Stimulated activated CD4-positive, alpha-beta T cell treated with anti-CD3 and anti-CD28 coated beads, Interleukin-2, amount 100 ng/mL, for 48 hours (primary cell): ENCODE measurements at places on chromosomes 7 and 10.

DNA sequence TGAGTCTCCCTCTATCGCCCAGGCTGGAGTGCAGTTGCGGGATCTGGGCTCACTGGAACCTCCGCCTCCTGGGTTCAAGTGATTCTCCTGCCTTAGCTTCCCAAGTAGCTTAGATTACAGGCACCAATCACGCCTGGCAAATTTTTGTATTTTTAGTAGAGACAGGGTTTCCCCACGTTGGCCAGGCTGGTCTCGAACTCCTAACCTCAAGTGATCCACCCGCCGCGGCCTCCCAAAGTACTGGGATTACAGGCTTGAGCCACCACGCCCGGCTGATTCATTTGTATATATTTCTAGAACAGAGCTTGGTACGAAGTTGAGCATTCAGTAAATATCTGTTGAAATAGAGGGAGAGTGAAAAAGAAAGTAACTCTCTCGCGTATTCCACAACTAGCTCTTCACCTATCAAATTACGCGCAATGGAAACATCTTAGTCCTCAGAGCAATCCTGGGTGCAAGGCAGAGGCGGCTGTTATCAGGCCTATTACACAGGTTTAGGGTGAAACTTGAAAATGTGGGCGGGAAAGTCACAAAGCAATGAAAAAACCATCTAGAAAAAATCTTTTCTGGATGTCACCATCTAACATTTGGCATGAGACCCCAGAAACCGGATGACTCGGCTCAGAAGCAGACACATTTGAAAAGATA, 707 bp upstream of the GHITM start:
- peak; percentile 56 for DNase-seq

GRCh38 chr10:10788761-10789160, 228.9 kb upstream of the CELF2 start:
- DNase-seq, result no peak

DNA sequence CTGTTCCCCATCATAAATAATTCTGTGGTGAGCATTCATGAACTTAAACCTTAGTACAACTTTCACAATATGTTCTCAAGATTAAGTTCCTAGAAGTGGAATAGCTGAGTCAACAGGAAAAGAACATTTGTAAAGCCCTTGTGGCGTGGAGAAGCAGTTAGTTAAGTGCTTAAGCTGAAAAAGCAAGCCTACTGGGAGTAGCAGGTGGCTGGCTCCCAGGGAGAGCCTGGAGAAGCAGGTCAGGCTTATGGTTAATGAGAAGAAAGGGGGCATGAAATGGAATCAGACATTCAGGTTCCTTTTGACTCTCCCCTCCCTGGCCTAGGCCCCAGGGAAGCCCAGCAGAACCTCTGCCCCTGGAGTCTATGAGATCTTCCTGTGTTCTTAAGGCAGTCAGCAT, 35.3 kb downstream of the VSTM4 start:
- DNase-seq, result no peak

GRCh38 chr10:60934215-60935175, 9.5 kb downstream of the RHOBTB1 start:
- DNase-seq, result no peak

DNA sequence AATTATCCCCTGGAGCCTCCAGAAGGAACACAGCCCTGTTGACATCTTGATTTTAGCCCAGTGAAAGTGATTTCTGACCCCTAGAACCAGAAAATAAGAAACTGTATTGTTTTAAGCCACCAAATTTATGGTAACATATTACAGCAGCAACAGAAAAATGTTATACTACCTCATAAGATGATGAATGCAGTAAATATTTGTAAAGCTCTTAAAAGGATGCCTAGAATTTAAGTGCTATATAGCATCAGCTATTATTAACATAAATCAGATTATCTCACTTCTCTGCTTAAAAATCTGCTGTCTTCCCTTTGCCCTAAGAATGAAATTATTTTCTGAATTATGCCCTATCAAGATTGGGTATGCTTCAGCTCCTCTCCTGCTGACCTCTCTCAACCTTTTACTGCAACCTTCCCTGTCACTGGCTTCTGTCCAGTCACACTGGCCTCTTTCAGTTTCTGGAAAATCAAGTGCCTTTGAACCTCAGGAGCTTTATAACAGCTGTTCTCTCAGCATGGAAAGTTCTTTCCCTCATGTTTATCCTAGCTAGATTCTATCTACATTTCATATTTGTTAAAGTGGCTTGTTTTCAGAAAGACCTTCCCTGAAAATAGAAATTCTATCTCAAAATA, 78.9 kb downstream of the GPR37 start:
- no peak for DNase-seq

- no peak for DNase-seq
Measured at GRCh38 chr7:39291628-39292410, 274.4 kb upstream of the YAE1 start.

DNA sequence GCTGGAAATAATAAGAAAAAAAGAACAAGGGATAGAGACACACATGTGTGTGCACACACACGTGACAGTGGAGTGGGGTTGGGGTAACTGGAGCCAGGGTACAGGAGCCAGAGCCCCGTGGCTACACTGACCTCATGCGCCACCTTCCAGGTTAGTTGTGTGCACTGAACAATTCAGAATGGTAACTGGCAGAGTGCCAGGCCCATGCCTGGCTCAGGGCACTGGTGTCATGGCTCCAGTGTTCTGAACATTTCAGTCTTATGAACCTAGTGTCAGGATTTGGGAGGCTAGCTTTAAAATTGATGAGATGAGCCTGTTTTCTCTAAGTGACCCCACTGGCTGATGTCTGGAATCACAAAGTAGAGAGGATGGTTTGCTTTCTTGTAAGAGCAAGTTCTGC, 269.6 kb downstream of the SORCS3 start:
- no peak for DNase-seq

GRCh38 chr10:49135575-49136313, 1.9 kb upstream of the FAM170B start:
- no peak for DNase-seq

- DNase-seq, result no peak
Measured at GRCh38 chr7:56811081-56811480, 321.2 kb downstream of the ZNF479 start.

GRCh38 chr10:58857251-58857805, 319.1 kb upstream of the PHYHIPL start:
- DNase-seq, result no peak

DNA sequence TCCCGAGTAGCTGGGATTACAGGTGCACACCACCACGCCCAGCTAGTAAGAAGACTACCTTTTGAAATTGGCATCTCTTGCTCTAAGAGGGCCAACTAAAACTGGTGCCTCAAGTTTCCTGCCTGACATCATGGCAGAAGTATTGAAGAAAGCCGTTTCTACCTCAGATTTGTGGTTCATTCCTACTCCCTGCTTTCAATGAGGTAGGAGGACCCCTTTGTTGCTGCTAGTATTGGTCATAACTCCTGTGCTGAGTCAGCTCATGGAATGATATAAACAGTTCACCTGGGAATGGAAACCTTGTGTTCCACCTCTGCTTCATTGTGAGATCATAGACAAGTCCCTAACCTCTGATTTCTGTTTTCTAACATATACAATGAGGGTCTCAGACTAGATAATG, 82.8 kb downstream of the CDK6 start:
- DNase-seq, result no peak

DNA sequence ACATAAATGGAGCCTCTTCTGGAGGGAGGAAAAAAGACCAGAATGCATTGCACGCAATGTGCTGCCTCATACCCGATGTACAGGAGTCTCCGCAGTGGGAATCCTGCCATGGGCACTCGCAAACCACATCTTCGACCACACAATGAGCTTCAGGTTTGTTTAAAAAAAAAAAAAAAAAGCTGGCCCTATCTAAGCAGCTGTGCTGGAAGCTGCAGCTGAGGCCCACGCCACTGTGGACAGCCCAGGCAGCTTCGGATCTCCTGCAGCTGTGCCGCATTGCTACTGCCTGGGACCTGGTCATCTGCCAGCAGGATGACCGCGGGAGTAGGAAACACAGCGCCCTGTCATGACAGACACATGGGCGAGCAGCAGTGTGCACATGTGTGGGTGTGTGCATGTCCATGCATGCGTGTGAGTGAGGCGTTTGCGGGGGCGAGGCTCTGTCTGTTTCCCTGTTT, 26.0 kb downstream of the EN2 start:
- no peak for DNase-seq

DNA sequence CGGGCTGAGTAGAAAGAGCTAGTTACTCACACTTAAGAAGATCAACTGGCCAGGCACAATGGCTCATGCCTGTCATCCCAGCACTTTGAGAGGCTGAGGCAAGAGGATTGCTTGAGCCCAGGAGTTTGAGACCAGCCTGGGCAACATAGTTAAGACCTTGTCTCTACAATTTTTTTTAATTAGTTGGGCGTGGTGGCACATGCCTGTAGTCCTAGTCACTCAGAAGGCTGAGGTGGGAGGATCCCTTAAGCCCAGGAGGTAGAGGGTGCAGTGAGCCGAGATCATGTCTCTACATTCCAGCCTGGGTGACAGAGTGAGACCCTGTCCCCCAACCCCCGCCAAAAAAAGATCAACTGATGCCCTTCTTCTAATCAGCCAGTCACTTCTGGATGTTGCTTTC, 74.6 kb upstream of the ATP6V0A4 start:
- no peak for DNase-seq

DNA sequence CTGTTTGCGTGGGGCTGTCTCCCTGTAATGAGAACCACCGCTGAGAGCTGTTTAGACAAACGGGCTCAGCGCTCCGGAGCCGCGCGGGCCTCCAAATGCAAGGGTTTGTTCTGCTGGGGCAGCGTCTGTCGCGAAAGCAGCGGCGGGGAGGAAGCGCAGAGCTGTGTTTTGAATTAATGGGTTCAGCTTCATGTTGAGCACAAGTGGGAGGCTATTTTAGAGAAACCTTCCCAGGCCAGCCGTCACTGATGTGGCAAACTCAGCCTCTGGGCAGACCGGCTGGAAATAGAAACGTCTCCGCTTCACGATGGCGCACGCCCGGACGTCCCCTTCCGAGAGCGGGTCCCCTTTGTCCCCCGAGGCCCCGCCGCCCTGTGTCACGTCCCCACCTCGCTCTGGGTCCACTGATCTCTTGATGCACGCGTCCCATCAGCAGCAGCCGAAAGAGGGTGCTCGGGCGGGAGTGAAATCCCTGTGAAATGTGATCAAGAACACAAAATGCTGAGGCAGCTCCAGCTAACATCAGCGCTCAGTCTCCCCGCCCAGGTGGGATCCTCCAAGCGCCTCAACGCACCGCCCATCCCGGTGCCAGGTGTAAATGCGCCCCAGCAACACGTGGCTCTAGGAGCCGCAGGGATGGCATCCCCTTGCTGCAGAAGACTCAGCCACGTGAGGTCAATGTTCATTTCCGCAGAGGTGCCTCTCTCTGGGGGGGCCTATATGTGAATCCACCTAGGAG, 44.9 kb downstream of the BAMBI start:
- DNase-seq, result no peak

GRCh38 chr10:44398271-44398670, 13.4 kb upstream of the CXCL12 start:
- no peak for DNase-seq

DNA sequence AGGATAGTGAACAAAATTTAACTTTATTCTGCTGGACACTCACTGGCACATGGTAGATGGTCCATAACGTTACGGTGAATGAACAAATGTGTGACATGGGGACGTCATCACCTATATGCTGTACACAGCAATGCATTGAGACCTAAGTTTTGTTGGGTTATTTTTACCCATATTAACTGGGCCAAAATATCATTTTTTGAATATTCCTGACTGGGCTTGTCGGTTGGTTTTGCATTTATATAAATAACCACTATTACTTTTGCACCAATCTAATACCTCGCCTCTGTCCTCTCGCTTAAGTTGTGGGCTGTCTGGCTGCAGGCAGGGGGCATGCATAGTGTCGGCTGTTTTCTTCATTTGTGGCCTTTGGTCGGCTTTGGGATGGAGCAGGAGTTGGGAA, 161.7 kb downstream of the USP6NL start:
- no peak for DNase-seq

GRCh38 chr10:4334015-4334414, 492.0 kb upstream of the AKR1E2 start:
- DNase-seq, result no peak

- no peak for DNase-seq
Measured at GRCh38 chr10:132560241-132560731, 22.7 kb downstream of the INPP5A start.

- no peak for DNase-seq
Measured at GRCh38 chr7:45050198-45050597, 38.6 kb downstream of the NACAD start.

- DNase-seq, result no peak
Measured at GRCh38 chr7:93211228-93211818, 14.9 kb downstream of the HEPACAM2 start.

- DNase-seq, result no peak
Measured at GRCh38 chr7:135190703-135191102, 20.2 kb upstream of the CYREN start.

- DNase-seq, result no peak
Measured at GRCh38 chr10:28939281-28940157, 262.2 kb downstream of the BAMBI start.
